ENCODE measurements at places on chromosomes 12 and 14. TPM values are rescaled to one million over a fixed set of nuclear protein-coding genes. Genes with fewer than 3 reads are reported as not detected.

KRT8 gene
- 0.56 TPM for total RNA-seq

FLRT2 gene
- total RNA-seq = not detected

CPNE6 gene
- not detected for total RNA-seq

TTLL5 gene
- total RNA-seq = 21.0 TPM

PZP gene
- not detected for total RNA-seq

CMA1 gene
- total RNA-seq = 0.56 TPM

SLC38A4 gene
- not detected for total RNA-seq

NKX2-1 gene
- total RNA-seq = not detected

ITGB7 gene
- total RNA-seq = 408 TPM

HIGD1C gene
- total RNA-seq = not detected

SAMD15 gene
- total RNA-seq = not detected

KLHL33 gene
- 0.27 TPM for total RNA-seq
